Kasumi-1 (cell line): ENCODE measurements at places on chromosomes 13 and 19.
A peak's percentile ranks its signal among the peaks of the same experiment; 100 is the strongest.

DNA sequence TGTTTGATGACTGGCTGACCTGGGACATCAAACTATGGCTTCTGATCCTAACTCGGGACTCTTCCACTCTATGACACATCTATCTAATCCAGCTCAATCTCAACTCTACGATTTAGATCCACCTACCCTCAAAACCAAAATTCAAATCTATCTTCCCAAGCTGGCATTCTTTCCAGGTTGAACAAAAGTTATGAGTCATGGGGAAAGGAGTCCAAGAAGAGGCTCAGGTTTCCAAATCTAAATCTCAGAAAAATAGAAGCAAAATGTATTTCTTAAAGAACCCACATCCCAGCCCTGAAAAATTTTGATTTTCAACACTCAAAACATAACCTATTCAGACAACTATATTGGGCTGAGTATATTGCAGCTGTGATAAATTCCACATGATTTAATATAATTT is 143.9 kb upstream of the IPO5 start:
- no peak for DNase-seq

- DNase-seq: no peak
Observed at GRCh38 chr19:53389571-53389970, 5.4 kb upstream of the ZNF765 start.

- peak; percentile 56 for DNase-seq
Observed at GRCh38 chr19:33797802-33798671, 1.4 kb downstream of the KCTD15 start.

GRCh38 chr13:37640499-37640898 is 41.9 kb upstream of the POSTN start:
- DNase-seq: peak; percentile 35

- DNase-seq: peak; percentile 28
Observed at GRCh38 chr19:17398902-17399527, 5.0 kb upstream of the CCDC194 start.

DNA sequence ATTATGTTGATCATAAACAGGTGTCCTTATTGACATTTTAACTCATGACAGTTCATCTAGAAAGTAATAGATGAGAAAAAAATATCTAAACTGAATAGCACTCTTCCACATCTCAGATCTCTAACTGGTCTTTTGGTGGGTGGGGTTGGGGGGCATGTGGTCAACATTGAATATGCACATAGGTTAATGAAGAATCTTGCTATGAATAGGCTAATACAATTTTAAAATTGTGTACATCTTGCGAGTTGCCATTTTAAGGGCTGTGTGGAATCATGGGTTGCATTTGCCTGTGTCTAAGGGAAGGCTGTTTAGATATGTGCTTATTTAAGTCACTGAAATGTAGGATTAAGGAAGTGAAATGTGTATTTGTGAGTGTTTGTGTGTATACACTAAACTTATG is 346.0 kb downstream of the ITGBL1 start:
- DNase-seq: no peak

- peak; percentile 17 for DNase-seq
Observed at GRCh38 chr13:110528371-110528770, 33.2 kb downstream of the RAB20 start.

GRCh38 chr19:7515645-7516151 is at the start of gene ZNF358:
ZNF358 (plus strand) TSS chr19:7516103; CDS start chr19:7519243, 3,140 bp downstream.
- DNase-seq: peak; percentile 20

DNA sequence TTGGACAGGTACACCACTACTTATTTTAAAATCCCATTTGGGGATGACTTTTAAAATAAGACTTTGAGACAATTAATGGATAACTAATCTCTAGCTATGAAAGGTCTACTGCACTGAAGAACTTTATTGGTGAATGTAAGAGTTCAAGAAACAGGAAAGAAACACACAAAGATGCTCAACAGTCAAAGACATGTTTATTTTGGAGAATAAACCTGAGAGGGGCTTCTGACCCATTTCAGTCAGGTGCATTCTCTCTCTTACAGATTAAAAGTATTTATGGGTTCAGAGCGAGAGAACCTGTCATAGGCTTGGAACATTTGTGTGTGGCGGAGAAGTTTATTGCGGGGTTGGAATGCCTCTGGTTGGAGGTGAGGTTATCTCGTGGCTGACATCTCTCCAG is 94.3 kb upstream of the USP29 start:
- DNase-seq: no peak
